ENCODE measurements at places on chromosomes 12 and 14.

- DNase-seq: no peak
Observed at GRCh38 chr12:94211021-94211420, 62.6 kb downstream of the PLXNC1 start.

DNA sequence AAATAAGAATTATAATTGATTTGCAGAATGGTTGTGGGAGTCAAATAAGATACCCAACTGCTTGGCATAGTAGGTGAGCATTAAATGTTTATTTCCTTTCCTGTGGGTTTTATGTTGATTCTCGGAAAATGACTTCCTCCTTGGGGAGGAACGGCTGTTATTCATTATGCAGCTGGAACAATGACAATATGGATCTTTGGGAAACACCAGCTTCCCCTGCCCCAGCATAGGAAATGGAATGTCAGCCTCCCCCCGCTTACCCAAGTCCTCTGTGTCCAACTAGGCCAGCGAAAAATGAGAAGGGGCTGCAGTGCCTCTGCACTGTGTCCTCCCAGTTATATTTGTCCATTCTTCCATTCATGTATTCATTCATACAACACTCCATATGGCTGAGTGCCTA, 11.7 kb upstream of the CCDC177 start:
- no peak for DNase-seq

DNA sequence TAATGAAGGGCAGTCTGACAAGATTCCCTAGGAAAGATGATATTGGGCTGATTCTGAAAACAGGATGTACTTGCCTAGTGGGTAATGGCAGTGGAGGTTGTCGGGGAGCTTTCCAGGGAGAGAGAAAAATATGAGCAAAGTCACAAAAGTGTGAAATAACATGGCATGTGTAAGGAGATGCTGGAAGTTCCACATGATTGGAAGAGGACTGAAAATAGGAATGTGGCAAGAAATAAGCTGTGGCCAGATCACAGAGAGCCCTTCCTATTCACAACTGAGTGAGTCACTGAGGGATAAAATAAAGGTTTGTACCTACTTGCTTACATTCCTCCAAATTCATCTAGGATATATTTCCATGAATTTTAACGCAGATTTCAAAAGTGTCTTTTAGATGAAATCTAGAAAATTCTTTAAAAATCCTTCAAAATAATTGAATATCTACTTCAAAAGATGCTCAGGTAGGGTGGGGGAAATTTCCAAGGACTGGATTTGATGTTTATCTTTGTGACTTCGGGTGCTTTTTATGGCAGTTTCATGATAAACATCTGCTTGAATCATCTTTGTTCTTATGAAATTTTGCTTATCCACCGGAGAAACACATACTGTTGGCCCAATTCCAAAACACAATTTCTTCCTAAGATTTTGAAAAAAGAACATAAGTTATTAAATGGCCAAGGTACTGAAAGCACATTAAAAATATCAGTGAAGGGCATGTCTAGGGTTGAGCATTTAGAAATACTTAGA, 36.3 kb upstream of the SLC2A13 start:
- no peak for DNase-seq

- no peak for DNase-seq
Observed at GRCh38 chr12:6635375-6635855, 344 bp downstream of the LPAR5 start.

DNA sequence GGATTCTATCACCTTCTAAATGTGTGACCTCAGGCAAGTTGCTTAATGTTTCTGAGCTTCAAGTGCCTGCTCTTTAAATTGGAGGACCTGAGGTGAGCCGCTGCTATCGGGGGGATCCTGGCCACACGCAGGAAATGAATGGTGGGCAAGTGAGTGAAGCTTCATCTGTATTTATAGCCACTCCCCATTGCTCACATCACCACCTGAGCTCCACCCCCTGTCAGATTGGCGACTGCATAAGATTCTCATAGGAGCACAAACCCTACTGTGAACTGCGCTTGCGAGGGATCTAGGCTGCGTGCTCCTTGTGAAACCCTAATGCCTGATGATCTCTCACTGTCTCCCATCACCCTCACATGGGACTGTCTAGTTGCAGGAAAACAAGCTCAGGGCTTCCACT, 158.6 kb upstream of the CCND2 start:
- no peak for DNase-seq

- DNase-seq: no peak
Observed at GRCh38 chr12:66240096-66240820, 51.2 kb downstream of the IRAK3 start.

GRCh38 chr12:83225806-83226205, 539.1 kb downstream of the TMTC2 start:
- no peak for DNase-seq

DNA sequence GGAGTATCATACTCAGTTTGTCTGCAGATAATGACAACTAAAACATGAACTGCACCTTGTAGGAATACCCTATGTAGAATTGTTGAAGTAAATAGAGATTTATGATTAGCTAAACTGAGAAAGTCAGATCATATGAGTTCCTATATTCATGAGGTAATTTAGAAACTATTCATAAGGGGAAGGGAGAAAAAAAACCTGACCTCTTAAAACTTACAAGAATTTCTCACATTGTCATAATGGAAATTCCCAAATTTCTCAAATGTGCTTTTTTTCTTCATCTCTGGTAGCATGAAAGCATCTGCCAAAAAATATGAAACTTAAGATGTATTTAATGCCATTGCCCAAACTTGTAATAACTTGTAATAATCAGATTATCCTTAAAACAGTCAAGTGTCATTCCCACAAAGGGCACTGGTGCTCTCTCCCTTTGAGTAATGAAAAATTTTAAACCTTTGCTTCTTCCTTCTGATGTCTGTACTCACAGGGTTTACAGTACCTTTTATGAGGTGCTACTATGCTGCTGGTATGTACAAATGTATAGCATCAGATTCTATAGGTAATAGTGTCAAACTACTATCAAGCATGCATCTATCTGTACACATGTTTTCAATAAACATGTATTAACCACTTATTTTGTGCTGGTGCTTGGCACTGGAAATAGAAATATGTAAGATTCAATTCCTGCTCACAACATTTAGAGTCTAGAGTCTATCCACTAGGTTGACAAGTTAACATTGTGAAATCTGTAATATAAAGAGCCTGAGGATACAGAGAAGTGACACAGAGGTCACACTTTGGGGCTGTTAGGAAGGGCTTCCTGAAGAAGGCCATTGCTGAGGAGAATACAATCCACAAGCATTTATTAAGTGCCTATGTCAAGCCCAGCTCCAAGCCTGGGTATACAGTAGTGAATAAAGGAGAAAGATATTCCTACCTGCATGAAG, 17.4 kb upstream of the DRAM1 start:
- DNase-seq: no peak

GRCh38 chr12:106696681-106697417, 77.6 kb upstream of the RIC8B start:
- no peak for DNase-seq

GRCh38 chr12:75872762-75873161, 158.8 kb downstream of the PHLDA1 start:
- DNase-seq: no peak

DNA sequence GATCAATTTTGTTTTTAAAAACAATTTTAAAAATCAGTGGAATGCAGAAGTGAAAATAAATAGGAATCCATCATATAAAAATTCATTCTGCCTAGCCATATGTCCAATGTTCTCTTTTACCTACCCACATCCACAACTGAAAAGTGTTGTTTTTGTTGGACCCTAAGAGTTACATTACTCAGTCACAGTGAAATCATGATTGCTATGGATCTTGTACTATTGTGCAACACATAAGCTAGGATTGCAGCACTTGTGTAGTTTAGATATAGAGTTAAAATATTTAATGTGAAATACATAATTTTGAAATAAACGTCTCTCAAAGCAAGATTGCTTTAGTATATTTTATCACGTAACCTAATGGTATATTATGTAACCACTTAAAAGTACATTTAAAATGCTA, 213.3 kb upstream of the CLEC14A start:
- no peak for DNase-seq

GRCh38 chr12:66620026-66620425, 58.9 kb downstream of the GRIP1 start:
- DNase-seq: no peak

DNA sequence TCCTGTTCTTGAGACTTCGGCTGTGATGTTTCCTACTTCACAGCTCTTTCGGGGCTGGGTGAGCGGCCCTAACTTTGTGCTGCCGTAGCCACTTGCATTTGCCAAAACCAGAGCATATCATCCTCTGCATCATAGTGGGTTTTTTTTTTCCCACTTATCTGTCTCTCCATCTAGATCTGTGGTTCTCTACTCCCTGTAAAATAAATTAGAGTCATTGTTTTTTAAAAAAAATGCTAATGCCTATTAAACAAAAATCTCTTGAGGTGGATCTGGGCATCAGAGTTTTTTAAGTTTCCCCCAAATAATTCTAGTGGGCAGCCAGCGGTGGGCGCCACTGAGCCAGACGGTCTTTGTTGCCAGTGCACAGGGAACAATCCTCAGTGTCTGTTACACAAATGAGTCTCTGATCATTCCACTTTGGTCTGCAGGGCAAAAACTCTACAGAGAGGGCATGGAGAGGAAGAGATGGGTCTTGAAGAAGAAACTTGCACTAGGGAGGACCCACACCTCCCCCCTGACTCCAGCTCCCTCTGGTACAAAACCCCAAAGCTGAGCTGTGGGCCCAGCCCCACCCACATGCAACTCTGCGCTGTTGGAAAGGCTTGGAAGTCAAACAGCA, 62.4 kb upstream of the BCL2L14 start:
- DNase-seq: no peak

GRCh38 chr12:109625131-109625559, 51.6 kb downstream of the MVK start:
- no peak for DNase-seq

DNA sequence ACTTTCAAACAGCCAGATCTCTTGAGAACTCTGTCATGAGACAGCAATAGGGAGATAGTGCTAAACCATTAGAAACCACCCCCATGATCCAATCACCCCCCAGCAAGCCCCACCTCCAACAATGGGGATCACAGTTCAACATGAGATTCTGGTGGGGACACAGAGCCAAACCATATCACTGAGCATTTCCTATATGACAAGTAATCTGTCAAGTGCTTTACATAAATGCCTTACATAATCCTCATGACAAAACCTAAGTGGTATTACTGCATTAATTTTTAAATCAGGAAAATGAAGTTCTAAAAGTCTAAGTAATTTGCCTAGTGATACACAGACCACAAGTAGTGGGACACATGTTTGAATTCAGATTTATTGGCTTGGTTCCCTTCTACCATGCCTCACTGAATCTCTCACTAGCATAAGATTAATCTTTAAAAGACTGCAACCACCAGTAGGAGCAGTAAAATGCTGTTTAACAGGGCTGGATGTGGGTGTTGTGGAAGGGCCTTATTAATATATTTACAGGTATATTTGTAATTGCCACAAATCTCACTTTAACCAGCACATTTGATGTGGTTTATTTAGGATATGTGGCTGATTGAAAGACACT, 323.1 kb upstream of the FBXO33 start:
- DNase-seq: no peak

GRCh38 chr12:90829044-90829443, 125.9 kb downstream of the CCER1 start:
- no peak for DNase-seq

GRCh38 chr12:3381059-3382047, 109.7 kb upstream of the PRMT8 start:
- DNase-seq: no peak

- no peak for DNase-seq
Observed at GRCh38 chr12:67436230-67436629, 167.1 kb downstream of the CAND1 start.

GRCh38 chr14:105601360-105602242, 75.2 kb downstream of the TMEM121 start:
- no peak for DNase-seq

- DNase-seq: no peak
Observed at GRCh38 chr12:91538418-91538817, 355.8 kb upstream of the DCN start.

All from GM12891 (cell line).